ENCODE measurements at places on chromosomes 12 and 14. TPM values are rescaled to one million over a fixed set of nuclear protein-coding genes. Genes with fewer than 3 reads are reported as not detected.

DNA sequence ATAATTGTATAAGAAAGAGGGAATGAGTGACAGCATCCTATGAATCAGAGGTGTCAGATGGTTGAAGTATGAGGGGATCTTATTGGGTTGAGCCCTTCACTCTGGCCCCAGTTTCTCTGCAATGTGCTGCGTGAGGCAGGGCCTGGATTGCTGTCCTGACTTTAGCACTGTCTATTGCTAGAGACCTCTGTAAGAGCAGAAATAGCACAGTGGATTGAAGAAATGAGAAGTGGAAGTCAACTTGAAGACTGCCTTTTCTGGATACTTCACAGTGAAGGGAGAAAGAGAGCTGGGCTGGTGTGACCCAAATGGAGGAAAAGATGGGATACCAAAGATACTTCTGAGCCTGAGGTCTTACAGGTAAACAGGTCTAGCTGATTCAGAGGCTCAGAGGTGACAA is 5.8 kb downstream of the ASCL4 start:
- DNase-seq: no peak
- H3K4me1 ChIP-seq: no peaks in the 10 kb centered on the region
- no peak overlapping the region for H3K27ac ChIP-seq
- H3K36me3 ChIP-seq: no peaks in the 10 kb centered on the region
- H3K4me3 ChIP-seq: no peak overlapping the region

DNA sequence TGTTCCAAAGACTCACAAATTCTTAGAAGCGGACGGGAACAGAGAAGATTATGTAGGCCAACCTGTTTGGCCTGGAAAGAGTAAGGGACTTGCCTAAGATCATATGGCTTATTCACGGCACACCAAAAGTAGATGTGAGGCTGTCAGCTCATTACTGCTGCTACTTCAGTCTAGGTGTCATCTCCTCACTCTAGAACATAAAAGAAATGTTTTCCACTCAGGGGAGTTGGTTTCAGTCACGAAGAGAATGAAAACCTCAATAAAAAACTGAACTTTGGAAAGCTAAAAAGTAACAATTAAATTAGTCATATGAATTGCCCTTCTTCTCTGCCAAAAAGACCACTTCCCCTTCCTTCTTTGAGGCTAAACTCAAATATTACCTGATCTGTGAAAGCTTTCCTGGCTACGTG is 658 bp upstream of the CEP128 start:
- no peak for DNase-seq
- peak overlapping the region; percentile 60 for H3K27ac ChIP-seq

GRCh38 chr12:132986885-132987225 is 688 bp downstream of the ZNF26 start:
- peak overlapping the region; percentile 83 for H3K27ac ChIP-seq
- H3K4me3 ChIP-seq: peak overlapping the region; percentile 90
- peaks cover 17% of the 10 kb centered on the region for H3K36me3 ChIP-seq

DNA sequence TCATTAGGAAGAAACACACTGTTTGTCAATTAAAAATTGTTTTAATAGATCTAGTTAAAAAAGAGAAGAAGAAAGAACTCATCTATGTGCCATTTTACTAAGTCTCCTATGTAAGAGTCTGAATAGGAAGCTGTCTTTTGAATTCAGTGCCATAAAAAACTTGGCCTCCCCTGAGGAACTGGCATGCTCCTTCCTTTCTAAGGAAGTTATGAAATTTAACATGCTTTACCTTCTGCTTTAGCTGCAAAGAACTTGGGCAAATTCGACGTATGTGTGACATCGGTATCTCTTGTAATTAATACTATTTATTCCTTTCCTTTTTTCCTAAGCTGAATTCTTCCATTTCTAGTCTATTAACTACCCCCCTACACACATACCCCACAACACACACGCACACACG is 12.5 kb downstream of the TM7SF3 start:
- no peak overlapping the region for H3K27ac ChIP-seq
- H3K27me3 ChIP-seq: no peaks in the 10 kb centered on the region
- H3K4me3 ChIP-seq: no peak overlapping the region
- DNase-seq: no peak
- peaks cover 22% of the 10 kb centered on the region for H3K4me1 ChIP-seq

Gene BRF1
- 31.0 TPM for total RNA-seq

Gene GON7
- 5.7 TPM for total RNA-seq

Gene CLEC4D
- not detected for total RNA-seq

Gene NELL2
- total RNA-seq: not detected

Gene DLK1
- total RNA-seq: not detected

Gene RNASE2
- total RNA-seq: not detected

Measured in chondrocyte (in vitro differentiated cells).